Stimulated activated CD4-positive, alpha-beta T cell treated with anti-CD3 and anti-CD28 coated beads, Interleukin-15, amount 100 ng/mL, for 24 hours (primary cell): ENCODE measurements at places on chromosomes 2 and 18.

GRCh38 chr2:236887953-236888793 is 197.5 kb upstream of the COPS8 start:
- DNase-seq: no peak

DNA sequence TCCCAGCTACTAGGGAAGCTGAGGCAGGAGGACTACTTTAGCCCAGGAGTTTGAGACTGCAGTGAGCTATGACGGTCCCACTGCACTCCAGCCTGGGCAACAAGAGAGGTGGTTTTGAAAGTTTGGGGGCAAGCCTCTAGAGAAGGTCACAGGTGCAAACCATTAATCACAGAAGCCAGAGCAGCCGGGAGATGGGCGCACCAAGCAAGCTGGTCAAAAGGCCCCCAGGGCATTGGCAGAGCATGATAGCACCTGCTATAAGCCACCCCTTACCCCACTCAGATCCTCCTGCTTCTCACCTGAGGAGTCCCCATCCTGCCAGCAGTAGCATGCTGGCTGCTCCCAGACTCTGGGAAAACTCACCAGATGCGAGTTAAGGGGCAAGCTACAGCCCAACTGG is 116.1 kb upstream of the RAB12 start:
- no peak for DNase-seq

GRCh38 chr2:96090196-96090926 is 26.0 kb downstream of the ADRA2B start:
- no peak for DNase-seq

DNA sequence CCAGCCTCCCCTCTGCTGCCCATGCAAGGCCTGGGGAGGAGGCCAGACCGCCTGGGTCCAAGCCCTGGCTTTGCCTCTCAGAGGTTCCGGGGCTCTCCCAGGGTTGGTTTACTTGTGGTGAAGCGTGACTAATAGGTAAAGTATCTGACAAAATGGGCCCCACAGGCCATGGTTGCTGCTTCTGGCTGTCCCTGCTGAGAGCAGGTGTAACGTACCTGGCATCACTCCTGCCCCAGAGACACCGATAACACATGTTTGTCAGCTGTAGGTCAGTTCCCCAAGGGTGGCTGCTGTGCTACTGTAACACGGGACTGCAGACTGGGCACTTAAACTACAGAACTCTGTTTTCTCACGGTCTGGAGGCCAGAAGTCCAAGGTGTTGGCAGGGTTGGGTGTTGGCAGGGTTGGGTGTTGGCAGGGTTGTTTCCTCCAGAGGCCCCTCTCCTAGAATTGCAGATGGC is 34.1 kb downstream of the ODC1 start:
- DNase-seq: no peak

GRCh38 chr2:190563109-190563508 is 28.6 kb upstream of the NEMP2 start:
- DNase-seq: peak; percentile 45

DNA sequence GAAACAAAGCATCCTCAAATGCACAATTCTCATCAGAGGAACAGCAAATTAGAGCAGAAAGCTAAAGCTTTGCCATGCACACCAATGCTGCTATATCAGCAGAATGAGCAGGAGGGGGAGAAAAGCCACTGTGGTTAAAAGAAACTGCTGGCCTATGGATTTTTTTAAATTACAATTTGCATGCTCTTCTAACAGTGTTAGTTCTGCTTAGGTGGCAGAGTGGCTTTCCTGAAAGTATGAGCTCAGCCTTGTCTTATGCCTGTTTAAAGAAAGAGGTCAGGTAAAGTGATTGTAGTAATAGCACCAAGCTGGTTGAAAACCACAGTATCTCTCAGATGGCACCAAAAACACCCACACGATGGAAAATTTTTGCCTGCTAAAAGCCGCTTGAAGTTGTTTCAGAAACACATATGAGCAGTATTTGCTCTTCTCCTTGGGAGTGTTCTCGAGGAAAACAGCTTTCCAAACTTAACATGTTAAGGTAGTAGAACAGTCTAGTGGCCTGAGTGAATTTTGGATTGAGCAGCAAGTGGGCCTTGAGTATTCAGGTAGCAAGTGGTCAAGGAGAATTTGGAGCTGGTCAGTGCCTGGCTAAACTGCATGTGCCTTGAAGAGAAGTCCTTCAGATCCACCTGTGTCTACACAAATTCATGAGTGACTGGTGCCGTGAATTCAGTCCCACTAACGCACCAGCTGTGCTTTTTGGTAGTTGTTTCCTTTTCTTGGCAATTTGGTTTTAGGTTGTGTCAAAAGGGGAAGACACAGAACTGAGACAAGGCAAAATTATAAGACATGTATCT is 19.6 kb upstream of the NDUFV2 start:
- peak; percentile 70 for DNase-seq

DNA sequence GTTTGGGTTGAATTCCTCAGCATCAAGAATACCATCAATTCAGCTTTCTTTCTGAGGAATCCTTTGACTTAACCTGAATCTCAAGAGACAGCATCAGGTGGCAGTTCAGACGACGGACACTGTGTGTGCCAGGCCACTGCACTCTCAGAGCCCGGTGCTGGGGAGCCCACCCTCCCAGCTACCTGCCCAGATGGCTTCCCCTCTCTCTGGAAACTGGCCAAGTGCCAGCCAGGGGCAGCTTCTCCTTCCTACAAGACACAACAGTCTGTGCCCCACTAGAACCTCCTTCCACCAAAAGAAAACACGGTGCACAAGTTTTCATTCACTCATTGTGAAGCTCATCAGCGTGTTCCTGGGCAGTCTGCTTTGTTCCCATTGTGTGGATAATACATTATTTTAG is 28.5 kb downstream of the MAL start:
- DNase-seq: no peak

GRCh38 chr2:102072741-102073140 is 69.8 kb upstream of the IL1R1 start:
- DNase-seq: no peak

DNA sequence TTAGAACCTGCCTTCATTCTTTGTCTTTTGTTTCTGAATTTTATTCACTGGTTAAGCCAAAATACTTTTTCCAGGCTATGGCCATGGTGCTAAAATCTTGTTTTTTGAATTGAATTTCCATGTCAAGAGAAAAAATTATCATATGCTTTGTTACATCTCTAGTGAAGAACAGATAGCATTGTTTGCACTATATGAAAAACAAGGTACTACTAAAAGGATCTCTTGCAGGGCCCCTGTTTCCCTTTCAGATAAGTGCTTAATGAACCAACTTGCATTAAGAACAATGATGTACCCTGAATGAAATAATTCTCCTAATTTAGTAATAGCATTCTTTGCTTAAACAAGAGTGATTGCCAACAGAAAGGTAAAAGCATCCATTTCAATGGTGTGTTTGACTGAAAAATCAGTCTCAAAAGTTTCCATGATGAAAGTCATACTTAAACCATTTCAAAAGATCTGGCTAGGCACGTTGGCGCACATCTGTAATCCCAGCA is 4.3 kb upstream of the MYL12B start:
- no peak for DNase-seq

GRCh38 chr2:135072125-135072997 is 20.3 kb downstream of the RAB3GAP1 start:
- no peak for DNase-seq

DNA sequence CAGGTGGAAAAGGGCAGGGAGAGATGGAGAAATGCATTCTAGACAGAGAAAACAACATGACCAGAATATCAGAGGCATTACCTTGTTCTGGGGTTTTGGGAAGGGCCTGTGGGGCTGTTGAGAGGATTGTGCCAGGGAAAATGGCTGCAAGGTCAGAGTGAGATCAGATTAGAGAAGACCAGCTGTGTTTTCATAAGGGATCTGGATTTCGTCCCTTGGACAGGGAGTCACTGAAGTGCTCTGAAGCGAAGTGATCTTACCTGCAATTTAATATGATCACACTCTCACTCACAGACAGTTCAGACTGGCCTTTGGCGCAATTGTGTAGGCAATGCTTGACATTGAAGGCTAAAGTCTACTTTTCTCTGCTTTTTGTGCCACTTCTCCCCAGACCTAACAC is 20.3 kb upstream of the REG3G start:
- no peak for DNase-seq

DNA sequence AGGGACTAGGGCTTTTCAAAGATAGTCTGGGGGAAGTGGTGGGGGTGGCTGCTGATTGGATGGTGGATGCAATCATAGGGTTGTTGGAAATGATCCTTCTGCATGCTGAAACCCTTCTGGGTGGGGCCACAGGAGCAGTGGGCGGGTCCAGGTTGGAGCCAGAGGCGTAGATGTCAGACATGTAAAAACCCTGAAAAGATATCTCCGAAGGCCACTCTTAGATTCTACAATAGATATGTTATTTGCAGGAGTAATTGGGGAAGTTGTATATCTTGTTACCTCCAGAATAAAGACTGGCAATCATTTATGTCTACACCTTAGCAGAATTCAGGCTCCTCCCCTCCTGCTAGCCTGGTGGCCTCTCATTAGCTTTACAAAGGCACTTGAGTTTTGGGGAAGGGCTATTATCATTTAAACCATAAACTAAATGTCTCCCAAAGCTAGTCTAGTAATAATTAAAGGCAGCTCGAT is 8.2 kb upstream of the FAM98A start:
- no peak for DNase-seq

- no peak for DNase-seq
Observed at GRCh38 chr2:233075141-233075965, 15.2 kb downstream of the INPP5D start.

GRCh38 chr2:201151127-201151981 is 31.6 kb upstream of the CASP10 start:
- DNase-seq: no peak

DNA sequence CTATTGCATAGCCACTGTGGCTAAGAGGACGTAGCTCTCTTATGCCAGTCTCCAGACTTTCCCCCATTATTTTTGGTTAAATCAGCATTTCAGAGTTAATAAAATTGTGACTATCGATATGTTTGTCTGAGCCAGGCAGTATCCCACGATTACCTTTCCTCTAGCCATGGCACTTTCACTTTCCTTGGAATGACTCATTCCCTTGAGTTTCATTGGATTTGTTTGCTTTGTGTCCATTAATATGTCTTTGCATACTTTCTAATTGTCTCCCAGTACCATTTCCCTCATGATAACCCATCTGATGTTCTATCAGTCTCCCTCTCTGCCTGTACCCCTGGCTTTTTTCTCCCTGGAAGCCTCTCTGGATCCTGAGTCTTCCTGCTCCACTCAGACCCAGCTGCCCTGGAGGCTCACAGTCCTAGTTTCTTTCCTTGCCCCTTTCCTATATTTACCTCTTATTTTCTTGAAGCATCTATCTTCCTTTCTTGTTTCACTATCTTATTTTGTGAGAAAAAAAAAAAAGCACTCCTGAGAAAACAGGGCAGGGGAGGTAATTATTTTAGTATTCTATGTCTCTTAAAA is 126.1 kb downstream of the MTX2 start:
- no peak for DNase-seq

- no peak for DNase-seq
Observed at GRCh38 chr2:136284226-136285119, 166.5 kb upstream of the CXCR4 start.

DNA sequence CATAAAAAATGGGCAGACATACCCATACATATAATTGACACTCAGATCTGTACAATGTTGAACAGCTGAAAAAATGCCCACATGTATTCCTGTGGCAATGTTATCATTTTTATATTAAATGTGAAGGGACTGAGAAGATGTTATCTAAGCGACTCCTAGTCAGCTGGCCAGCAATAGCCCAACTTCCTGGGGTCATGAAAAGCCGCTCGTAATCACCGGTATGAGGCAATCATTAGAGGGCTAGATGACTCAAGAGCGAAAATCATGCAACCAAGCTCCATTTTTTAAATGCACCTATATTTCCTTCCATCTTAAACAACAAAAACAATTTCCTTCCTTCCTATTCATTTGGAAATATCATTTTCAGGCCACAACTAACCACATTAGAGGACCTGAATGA is 274.6 kb upstream of the CCDC68 start:
- no peak for DNase-seq

DNA sequence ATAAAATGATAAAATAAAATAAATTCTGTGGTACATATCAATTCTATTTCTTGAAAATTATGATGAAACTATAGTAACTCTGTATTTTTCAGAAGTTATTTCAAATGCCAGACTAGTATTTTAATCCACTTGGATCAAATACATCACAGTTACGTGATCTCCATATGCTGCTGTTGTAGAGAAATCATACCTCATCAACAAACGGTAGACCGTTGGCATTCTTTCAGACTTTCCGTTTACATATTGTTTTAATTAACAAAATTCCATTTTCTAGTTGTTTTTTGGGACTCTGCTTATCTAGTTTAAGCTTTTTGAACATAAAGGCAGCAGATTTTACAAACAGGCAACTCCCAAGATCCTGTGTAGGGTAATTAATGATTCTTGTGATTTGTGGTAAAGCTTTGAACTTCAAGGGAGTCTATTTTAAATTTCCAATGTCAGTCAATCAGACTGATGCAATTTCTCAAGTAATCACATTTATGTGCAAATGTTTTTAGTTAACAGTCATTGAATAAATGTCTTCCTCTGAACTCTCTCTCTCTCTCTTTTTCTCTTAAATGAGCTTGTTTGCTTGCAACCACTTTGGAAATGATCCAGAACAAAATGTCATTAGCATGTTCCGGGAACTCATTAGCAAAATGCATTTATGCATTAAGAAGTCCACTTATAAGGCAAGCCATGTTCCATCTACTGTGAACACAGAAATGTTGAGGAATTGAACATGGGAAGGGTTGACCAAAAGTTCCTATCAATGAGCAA is 31.8 kb downstream of the NYAP2 start:
- no peak for DNase-seq

- no peak for DNase-seq
Observed at GRCh38 chr2:241754042-241754441, 19.6 kb downstream of the D2HGDH start.

DNA sequence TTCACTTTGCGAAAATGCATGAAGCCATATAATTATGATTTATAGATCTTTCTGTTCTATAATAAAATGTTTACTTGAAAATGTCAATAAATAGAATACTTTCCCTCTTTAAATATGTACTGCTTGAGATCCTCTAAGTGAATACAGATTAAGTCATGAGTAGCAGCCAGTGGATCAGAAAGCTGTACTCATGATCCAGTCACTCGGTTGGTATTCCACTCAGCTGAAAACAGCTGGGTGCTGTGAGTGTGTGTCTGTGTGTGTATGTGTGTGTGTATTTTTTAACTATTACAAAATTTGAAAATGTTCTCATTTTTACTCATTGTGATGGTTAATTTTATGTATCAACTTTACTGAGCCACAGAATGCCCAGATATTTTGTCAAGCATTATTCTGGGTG is 141.6 kb upstream of the CYP26B1 start:
- DNase-seq: no peak

DNA sequence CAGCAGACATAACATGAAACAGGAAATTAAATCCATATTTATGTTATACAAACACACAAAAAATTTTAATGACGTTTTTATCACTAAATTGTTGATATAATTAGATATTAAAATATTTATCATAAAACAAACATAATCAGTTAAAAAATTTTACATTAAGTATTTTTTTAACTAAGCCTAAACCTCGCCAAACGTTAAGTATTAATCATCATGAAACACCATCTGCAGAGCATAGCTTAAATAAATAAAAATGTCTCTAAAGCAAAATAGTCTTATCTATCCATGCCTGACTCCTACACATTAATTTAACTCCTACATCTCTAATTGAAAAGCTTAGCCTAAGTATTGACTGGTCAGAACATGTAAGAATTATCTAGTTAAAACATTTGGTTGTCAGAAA is 271.6 kb upstream of the RND3 start:
- no peak for DNase-seq
